Activated T-cell treated with anti-CD3 and anti-CD28 coated beads, Interleukin-2, amount 50 U/mL, for 24 hours (primary cell): ENCODE measurements at places on chromosomes 13 and 19.
A peak's percentile ranks its signal among the peaks of the same experiment; 100 is the strongest.

- peaks cover 3% of the 10 kb centered on the region for H3K36me3 ChIP-seq
- peaks cover 19% of the 10 kb centered on the region for H3K4me1 ChIP-seq
- H3K27me3 ChIP-seq, result peaks cover 68% of the 10 kb centered on the region
These were observed 1.7 kb downstream of the SOX1 start for GRCh38 chr13:112068540-112069060.

DNA sequence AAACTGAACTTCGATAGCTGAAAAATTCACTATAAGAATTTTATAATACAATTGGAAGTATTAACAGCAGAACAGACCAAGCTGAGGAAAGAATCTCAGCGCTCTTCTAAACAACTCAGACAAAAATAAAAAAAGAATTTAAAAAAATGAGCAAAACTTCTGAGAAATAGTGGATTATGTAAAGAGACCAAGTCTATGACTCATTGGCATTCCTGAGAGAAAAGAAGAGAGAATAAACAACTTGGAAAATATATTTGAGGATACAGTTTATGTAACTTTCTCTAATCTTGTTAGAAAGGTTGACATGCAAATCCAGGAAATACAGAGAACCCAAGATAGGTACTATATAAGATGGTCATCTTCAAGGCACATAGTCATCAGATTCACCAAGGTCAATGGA is 25.4 kb downstream of the SLC25A15 start:
- H3K36me3 ChIP-seq, result peaks cover 67% of the 10 kb centered on the region
- no peak for DNase-seq
- H3K27me3 ChIP-seq, result no peaks in the 10 kb centered on the region
- no peak overlapping the region for H3K4me3 ChIP-seq
- H3K4me1 ChIP-seq, result peaks cover 11% of the 10 kb centered on the region

DNA sequence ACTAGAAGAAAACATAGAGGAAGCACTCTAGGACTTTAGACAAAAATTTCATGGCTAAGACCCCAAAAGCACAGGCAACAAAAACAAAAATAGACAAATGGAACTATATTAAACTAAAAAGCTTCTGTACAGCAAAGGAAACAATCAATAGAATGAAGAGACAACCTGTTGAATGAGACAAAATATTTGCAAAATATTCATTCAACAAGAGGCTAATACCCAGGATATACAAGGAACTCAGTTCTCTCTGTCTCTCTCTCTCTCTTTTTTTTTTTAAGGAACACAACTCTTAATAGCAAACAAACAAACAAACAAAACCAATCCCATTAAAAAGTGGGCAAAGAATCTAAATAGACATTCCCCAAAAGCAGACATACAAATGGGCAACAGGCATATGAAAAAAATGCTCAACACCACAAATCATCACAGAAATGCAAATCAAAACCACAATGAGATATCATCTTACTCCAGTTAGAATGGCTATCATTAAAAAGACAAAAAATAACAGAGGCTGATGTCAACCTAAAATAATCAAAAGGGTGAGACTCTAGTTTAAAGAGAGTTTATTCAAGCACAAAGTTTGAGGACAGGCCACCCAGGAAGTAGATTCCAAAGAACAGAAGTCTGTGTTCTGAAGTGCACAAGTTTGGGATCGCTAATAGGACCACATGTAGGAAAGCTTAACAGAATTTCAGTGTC is 27.1 kb upstream of the SLC7A9 start:
- no peak overlapping the region for H3K27ac ChIP-seq
- peaks cover 58% of the 10 kb centered on the region for H3K36me3 ChIP-seq
- H3K4me3 ChIP-seq, result no peak overlapping the region
- H3K27me3 ChIP-seq, result no peaks in the 10 kb centered on the region
- no peak for DNase-seq

- H3K36me3 ChIP-seq, result no peaks in the 10 kb centered on the region
- no peak for DNase-seq
- H3K27ac ChIP-seq, result no peak overlapping the region
- no peaks in the 10 kb centered on the region for H3K27me3 ChIP-seq
- H3K4me1 ChIP-seq, result no peaks in the 10 kb centered on the region
These were observed 535.8 kb downstream of the KCTD12 start for GRCh38 chr13:76350399-76350798.

GRCh38 chr19:57613941-57614743 is at the start of gene ZNF134:
Gene ZNF134 (plus strand): TSS chr19:57614242. CDS start chr19:57619469, 5,227 bp downstream.
- peaks cover 80% of the 10 kb centered on the region for H3K36me3 ChIP-seq
- peaks cover 32% of the 10 kb centered on the region for H3K4me1 ChIP-seq
- H3K4me3 ChIP-seq, result peak within 1 kb of the TSS; percentile 91
- H3K27ac ChIP-seq, result peak within 1 kb of the TSS; percentile 76

GRCh38 chr19:57363688-57364181 is 384 bp downstream of the TRAPPC2B start:
- peak overlapping the region; percentile 86 for H3K4me3 ChIP-seq
- no peak for DNase-seq
- no peaks in the 10 kb centered on the region for H3K27me3 ChIP-seq
- peak overlapping the region; percentile 95 for H3K27ac ChIP-seq

GRCh38 chr13:46062185-46062584 is 9.6 kb upstream of the ZC3H13 start:
- H3K4me1 ChIP-seq, result peaks cover 1% of the 10 kb centered on the region
- no peak overlapping the region for H3K4me3 ChIP-seq
- H3K27me3 ChIP-seq, result no peaks in the 10 kb centered on the region
- no peaks in the 10 kb centered on the region for H3K36me3 ChIP-seq
- H3K27ac ChIP-seq, result no peak overlapping the region

GRCh38 chr13:95471960-95472359 is 80.6 kb upstream of the CLDN10 start:
- H3K36me3 ChIP-seq, result no peaks in the 10 kb centered on the region
- H3K27me3 ChIP-seq, result peaks cover 3% of the 10 kb centered on the region
- DNase-seq, result no peak
- no peak overlapping the region for H3K4me3 ChIP-seq

DNA sequence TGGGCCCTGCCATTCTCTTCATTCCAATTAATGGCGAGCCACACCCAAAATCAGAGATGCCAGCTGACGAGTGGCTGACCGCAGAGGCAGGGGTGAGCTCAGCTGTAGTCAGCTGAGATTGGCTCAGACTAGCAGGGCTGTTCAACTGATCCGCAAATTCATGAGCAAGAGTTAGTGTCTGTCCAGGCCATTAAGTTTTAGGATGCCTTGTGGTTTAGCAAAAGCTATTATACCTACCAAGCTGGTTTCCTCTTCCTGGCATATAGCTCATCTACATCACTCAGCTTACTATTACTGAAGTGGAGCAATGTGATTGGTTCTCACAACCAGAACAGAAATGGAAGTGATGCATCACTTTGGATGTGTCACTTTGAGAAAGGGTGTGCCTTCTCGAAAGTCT is 148.7 kb downstream of the NALCN start:
- H3K36me3 ChIP-seq, result no peaks in the 10 kb centered on the region
- no peak overlapping the region for H3K4me3 ChIP-seq
- no peak for DNase-seq

DNA sequence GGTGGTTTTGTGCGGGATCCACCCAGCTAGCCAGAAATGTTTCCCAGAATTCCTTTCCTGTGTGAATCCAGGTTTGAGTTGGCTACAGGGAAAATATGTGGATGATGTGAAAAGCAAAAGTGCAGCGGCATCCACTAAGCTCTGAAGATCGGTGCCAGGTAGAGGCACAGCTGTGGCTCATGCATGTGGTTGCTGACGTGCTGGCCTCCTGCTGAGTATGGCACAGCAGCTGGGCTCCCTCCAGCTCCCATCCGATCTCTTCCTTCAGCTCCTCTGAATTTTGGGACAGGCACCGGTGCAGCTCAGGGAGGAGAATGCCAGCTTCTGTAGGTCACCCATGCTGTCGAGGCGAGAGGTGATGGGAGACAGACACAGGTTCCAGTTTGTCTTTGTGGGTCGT is 84.0 kb upstream of the GSX1 start:
- no peaks in the 10 kb centered on the region for H3K36me3 ChIP-seq
- peaks cover 30% of the 10 kb centered on the region for H3K27me3 ChIP-seq
- H3K4me1 ChIP-seq, result peaks cover 3% of the 10 kb centered on the region
- no peak for DNase-seq
- no peak overlapping the region for H3K27ac ChIP-seq

- peak overlapping the region; percentile 72 for H3K27ac ChIP-seq
- DNase-seq, result no peak
- no peaks in the 10 kb centered on the region for H3K27me3 ChIP-seq
- no peaks in the 10 kb centered on the region for H3K36me3 ChIP-seq
- H3K4me3 ChIP-seq, result no peak overlapping the region
These were observed 63.4 kb upstream of the MED4 start for GRCh38 chr13:48158290-48158689.

- no peaks in the 10 kb centered on the region for H3K36me3 ChIP-seq
- no peaks in the 10 kb centered on the region for H3K27me3 ChIP-seq
- H3K4me3 ChIP-seq, result no peak overlapping the region
- H3K27ac ChIP-seq, result peak overlapping the region; percentile 37
These were observed 74.2 kb downstream of the TRPM4 start for GRCh38 chr19:49231804-49232203.

DNA sequence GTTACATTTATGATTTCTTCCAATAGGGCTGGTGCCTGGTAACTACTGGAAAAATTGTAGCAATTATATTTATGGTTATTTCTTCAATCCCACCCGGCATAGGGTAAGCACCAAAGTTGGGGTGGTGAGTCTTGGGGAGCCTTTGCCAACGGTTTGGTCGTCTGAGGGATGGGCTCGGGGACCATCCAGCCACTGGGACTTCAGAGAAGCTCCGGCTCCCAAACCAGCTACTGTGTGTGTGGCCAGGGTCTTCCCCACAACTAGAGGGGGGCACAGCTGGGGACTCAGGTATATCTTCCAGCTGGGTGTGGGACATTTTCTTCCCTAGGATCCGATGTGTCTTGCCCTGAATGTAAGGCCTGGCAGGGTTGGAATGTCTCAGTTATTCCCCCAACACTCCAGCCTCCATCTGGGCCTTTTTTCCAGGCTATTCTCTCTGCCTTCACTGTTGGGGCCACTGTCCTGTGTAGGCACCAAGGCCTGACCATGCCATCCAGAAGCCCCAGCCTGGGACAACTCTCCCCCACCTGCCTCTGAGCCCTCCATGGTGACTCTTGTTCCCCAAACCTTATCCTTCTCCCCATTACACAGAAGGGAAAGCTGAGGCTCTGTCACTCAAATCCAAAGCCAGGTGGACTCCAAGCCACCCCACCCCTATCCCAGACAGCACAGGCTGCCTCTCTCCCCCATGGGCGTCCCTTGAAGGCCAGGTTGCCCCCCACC is 1.1 kb upstream of the IFI30 start:
- peaks cover 22% of the 10 kb centered on the region for H3K4me1 ChIP-seq
- DNase-seq, result no peak
- peak overlapping the region; percentile 20 for H3K27ac ChIP-seq
- no peaks in the 10 kb centered on the region for H3K27me3 ChIP-seq
- H3K4me3 ChIP-seq, result no peak overlapping the region

- no peak overlapping the region for H3K27ac ChIP-seq
- no peaks in the 10 kb centered on the region for H3K36me3 ChIP-seq
- no peak overlapping the region for H3K4me3 ChIP-seq
- no peaks in the 10 kb centered on the region for H3K4me1 ChIP-seq
- H3K27me3 ChIP-seq, result no peaks in the 10 kb centered on the region
These were observed 972.0 kb upstream of the PCDH20 start for GRCh38 chr13:62387647-62388046.

DNA sequence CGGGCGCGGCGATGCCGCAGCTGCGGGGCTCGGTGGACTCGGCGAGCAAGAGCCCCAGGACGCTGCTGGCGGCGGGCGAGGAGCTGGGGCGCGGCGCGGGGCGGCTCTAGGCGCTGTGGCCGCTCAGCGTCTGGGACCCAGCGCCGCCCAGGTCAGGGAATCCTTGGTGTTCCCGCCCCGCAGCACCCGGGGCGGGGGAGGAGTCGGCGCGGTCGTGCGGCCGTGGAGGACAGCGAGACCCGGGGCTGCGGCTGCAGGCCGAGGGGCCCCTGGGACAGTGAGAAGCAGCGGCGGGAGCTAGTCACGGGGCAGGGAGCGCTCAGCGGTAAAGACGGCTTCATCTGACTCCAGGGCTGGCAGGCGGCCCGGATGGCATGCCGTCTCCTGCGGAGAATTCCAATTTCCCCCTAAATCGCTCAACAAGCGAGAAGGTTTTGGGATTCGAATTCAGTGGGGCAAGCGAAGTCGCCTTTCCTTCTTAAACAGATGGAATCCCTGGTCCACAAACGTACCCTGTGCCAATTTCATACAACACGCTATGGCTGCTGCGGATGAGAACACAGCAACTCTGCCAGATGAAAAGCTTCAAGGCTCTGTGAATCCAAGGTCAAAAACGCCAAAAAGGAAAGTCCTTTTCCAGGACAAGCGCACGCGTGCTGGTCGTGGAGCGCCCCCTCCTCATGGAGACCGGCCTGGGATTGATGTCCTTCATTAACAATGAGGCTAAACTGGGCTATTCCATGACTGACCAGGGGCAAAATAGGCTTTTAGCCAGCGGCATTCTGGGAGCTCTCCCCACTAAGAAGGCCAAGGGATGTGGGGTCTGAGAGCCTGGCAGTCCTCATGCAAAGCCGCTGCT is 4.2 kb upstream of the ZSCAN4 start:
- no peak overlapping the region for H3K27ac ChIP-seq
- peak overlapping the region; percentile 69 for H3K4me3 ChIP-seq
- H3K4me1 ChIP-seq, result no peaks in the 10 kb centered on the region

DNA sequence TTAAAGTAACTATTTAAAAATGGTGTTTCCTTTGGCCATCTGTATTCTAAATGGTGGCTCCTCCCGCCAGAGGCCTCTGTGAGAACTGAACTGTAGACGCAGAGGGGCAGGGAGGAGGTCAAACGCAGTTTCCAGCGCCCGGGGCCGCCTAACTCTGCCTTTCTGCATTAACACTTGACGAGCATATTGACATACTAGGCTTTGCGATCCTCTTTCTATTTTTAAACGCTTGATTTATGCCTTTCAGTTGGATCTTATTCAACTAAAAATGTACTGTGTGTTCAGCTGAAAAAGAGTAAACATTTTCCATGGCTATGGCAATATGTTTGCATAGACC is 74.7 kb downstream of the SPACA7 start:
- H3K36me3 ChIP-seq, result no peaks in the 10 kb centered on the region
- H3K27me3 ChIP-seq, result peaks cover 6% of the 10 kb centered on the region
- H3K4me3 ChIP-seq, result no peak overlapping the region

GRCh38 chr19:2856457-2857050 is 10.6 kb upstream of the ZNF556 start:
- no peaks in the 10 kb centered on the region for H3K27me3 ChIP-seq
- H3K27ac ChIP-seq, result peak overlapping the region; percentile 20
- no peak for DNase-seq
- peaks cover 48% of the 10 kb centered on the region for H3K36me3 ChIP-seq
- peaks cover 21% of the 10 kb centered on the region for H3K4me1 ChIP-seq
